ENCODE measurements at places on chromosomes 5 and 9. TPM values are rescaled to one million over a fixed set of nuclear protein-coding genes. Genes with fewer than 3 reads are reported as not detected.
A peak's percentile ranks its signal among the peaks of the same experiment; 100 is the strongest.

- DNase-seq = no peak
Measured at GRCh38 chr9:99387431-99387830, 165.3 kb downstream of the SEC61B start.

GRCh38 chr5:178385496-178385890, 152.9 kb upstream of the PHYKPL start:
- no peak for DNase-seq

IL4 gene
- not detected for total RNA-seq

- DNase-seq = no peak
Measured at GRCh38 chr5:155954701-155955445, 372.1 kb upstream of the SGCD start.

DNA sequence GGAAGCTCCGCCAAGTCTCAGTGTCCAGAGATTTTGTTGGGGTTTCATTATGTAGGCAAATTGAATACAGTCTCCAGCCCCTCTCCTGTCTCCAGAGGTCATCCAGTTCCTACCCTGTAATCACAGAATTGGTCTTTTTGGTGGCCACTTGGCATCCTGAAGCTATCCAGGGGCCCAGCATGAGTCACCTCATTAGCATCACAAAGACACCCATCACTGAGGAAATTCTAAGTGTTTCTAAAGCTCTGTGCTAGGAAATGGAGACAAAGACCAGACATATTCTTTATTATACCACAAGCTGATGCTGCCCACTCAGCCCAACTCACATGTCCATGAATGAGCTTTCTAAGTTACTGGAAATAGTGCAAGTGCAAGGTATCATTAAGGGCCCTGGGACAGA, 229.9 kb downstream of the DOCK8 start:
- no peak for DNase-seq

LCP2 gene
- total RNA-seq = not detected

GRCh38 chr9:4344946-4345345, 45.1 kb upstream of the GLIS3 start:
- no peak for DNase-seq

GRCh38 chr5:56564541-56565282, 250.6 kb upstream of the MAP3K1 start:
- peak; percentile 18 for DNase-seq

ANKRD33B gene
- 0.46 TPM for total RNA-seq

DNA sequence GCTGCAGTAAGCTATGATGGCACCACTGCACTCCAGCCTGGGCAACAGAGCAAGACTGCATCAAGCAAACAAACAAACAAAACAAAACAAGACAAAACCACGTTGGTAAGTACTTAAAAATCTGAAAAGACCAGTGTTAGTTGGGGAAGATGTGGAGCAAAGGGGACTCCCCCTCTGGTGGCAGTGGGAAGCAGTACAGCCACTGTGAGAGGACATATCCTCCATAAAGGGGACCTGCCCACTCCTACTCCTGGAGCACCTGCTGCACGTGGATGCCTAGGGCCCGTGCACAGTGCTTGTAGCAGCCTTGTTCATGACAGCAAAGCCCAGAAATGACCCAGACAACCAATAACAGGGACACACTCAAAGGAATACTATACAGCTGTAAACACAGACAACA, 17.0 kb upstream of the IPPK start:
- no peak for DNase-seq

GRCh38 chr9:127754099-127755060, 19.3 kb upstream of the TOR2A start:
- no peak for DNase-seq

BSPRY gene
- total RNA-seq = not detected

SH3GLB2 gene
- total RNA-seq = 48.2 TPM

GRCh38 chr5:124034083-124034700, 522.2 kb downstream of the CSNK1G3 start:
- DNase-seq = no peak

- DNase-seq = peak; percentile 54
Measured at GRCh38 chr9:75238311-75238976, 150.1 kb downstream of the OSTF1 start.

SEC61B gene
- 109 TPM for total RNA-seq

DNA sequence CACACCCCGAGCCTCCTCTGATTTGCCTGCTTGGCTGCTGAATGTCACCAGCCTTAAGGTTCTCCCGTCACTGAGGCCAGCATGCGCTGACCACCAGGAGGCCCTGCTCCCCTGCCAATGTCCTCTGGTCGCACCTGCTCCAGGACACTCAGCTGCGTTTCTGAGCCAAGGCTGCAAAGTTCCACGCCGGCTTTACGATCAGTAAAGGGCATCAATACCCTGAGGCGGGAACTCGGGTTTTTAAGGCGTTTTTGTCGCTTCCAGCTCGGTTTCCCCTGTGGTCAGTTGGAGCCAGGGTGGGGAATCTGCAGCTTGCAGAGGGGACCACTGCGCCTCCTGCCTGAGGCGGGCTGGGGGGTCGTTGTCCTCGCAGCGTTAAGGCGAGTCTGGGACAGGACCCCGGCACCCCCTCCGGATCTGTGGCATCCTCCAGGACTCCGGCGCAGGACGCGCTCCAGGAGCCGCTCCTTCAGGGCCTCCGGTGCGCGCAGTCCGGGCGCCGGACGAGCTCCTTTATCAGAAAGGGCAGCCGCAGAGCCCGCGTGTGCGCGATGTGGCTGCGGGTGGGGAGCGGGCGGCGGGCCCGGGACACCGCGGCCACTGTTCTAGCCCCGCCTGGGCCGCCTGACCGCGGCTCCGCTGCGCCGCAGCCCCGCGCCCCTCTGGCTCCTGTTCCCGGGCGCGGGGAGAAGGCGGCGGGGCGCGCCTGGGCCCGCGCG, 24.1 kb upstream of the FLT4 start:
- DNase-seq = no peak

GRCh38 chr5:113719549-113719948, 206.1 kb downstream of the YTHDC2 start:
- no peak for DNase-seq

GRCh38 chr9:130640681-130641080, 23.7 kb upstream of the PRDM12 start:
- no peak for DNase-seq

GRCh38 chr9:7205806-7206205, 448.0 kb downstream of the KDM4C start:
- DNase-seq = no peak

SLC2A8 gene
- 10.5 TPM for total RNA-seq

DNA sequence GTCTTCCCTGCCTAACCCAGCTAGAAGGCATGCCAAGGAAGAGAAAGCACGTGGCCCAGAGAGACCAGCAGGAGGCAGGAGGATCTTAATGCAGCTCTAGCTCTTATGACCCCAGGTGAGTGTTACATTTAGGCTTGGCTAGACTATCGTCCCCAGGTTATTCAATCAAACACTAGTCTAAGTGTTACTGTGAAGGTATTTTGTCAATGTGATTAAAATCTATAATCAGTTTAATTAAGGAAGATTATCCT, 483.7 kb downstream of the BNC2 start:
- DNase-seq = no peak

PCDHA8 gene
- not detected for total RNA-seq

- DNase-seq = no peak
Measured at GRCh38 chr9:35781066-35781465, 10.3 kb upstream of the NPR2 start.

GRCh38 chr9:118529210-118529609, 825.0 kb downstream of the TLR4 start:
- peak; percentile 79 for DNase-seq

DNA sequence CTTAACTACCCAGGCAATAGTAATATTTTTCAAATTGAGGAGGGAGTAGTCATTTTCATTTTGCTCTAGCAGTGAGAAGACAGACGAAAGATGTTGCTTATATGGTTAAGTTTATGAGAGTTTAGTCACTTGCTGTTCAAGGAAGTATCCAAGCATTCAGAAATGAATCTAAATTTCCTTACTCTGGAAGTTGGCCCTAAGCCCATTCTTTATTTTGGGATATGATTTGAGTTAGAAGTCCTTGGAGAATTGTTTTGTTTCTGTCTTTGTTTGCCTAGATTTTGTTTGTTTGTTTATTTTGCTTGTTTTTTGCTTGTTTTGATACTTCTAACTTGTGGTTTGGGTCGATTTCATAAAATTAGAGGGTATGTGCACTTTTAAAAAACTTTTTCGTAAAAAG, 146.4 kb upstream of the FGF10 start:
- DNase-seq = no peak

DNA sequence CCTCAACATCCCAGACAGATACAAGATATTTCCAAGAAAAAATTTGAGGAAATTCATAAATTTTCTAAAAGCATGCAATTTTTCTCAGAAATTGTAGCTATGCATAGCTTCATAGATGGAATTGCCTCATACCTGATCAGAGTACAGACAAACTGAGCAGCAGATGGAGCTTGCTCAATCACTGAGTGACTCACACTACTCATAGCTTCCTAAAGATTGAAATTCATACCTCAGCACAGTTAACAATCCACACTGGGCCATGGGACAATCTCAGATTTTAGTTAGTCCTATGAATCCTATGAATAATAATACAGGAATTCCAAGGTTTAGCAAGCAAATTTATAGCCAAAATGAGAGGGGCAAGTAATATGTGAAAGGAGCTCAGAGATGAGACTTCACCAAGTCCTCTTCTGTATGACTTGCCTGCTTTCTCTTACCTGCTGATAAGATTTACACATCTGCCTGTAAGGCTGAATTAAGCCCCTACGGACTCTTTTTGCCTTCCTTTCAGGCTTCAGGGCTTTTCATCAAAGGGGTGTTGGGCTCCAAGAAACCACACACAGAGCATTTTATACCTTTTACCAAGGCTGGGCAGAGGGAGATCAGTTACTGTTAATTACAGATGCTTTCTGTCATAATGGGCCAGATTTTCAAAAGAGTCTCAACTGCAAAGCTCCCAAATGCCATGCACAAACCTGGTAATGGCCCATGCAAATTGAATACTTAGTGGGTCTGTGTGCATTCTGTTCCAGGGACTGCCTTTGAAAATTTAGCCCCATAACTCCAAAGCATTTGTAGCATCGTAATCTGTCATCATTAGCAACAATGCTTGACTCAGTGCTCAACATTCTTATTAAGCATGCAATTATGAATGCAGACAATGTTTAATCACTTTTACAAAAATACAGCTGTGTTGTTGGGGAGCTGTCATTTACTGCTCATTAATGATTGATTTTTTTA, 439.3 kb downstream of the DTWD2 start:
- DNase-seq = peak; percentile 2

MZB1 gene
- not detected for total RNA-seq

- DNase-seq = no peak
Measured at GRCh38 chr5:124812771-124813358, 66.4 kb upstream of the ZNF608 start.

- DNase-seq = no peak
Measured at GRCh38 chr5:136613230-136613629, 247.9 kb upstream of the TRPC7 start.

CBY3 gene
- not detected for total RNA-seq

DNA sequence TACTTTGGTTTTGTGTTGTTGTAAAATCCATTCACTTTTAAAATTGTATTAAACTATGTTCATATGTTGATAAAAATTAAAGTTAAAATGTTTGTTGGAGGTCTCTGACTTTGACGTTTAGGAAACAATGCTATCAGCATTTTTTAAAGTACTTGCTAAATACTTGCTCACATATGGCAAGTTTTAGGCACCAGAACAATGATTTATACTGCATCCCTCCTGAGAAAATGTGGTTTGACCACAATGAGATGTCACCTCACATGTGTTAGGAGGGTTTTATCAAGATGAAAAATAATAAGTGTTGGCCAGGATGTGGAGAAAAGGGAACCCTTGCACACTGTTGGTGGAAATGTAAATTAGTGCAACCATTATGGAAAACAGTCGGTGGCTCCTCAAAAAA, 180.8 kb downstream of the HSD17B3 start:
- no peak for DNase-seq

GRCh38 chr9:28209130-28209529, 635.8 kb upstream of the C9orf72 start:
- DNase-seq = no peak

IFNA21 gene
- not detected for total RNA-seq

- DNase-seq = no peak
Measured at GRCh38 chr5:2715856-2716255, 35.6 kb downstream of the IRX2 start.

IPPK gene
- total RNA-seq = 13.1 TPM

DNA sequence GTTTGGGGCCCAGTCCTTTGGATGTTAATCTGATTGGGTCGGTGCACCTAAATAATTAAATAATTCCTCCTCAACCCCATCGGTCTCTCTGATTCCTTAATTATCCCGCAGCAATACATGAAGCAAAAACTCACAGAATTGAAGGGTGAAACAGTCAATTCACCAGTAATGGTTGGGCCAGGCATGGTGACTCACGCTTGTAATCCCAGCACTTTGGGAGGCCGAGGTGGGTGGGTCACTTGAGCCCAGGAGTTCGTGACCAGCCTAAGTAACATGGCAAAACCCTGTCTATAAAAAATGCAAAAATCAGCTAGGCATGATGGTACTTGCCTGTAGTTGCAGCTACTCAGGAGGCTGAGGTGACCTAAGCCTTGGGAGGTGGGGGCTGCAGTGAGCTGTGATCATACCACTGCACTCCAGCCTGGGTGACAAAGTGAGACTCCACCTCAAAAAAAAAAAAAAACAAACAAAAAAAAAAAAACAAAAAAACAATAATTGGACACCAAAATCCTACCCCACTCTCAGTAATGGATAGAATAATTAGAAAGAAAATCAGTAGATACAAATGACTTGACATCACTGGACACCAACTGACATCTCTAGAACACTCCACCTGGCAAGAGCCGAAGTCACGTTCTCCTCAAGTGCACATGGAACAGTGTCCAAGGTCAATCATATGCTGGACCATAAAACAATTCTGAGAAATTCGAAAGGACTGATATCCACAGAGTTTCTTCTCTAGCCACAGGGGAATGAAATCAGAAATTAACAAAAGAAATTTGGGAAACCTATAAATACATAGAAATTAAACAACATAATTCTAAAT, 5.3 kb downstream of the ABO start:
- DNase-seq = no peak

DNA sequence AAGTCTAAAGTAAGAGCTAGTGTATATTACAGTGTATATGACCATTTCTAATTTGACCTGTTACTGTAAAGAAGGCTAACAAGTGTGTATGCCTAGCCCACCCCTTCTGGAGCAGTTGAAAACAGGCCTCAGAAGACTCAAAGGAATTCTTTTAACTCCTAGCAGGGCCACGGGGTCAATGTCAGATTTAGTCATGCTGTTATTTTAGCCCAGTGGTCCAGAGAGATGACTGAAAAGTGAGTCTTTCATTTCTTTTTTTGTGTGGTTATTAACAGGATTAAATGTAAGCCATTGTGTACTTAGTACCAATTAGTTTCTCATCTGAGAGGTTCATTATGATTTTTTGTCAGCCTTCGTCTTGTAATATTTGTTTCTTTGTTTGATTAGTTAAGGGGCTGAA, 24.4 kb downstream of the ZCCHC7 start:
- DNase-seq = peak; percentile 47

- DNase-seq = peak; percentile 49
Measured at GRCh38 chr5:106755789-106756188, 914.9 kb downstream of the EFNA5 start.

DNA sequence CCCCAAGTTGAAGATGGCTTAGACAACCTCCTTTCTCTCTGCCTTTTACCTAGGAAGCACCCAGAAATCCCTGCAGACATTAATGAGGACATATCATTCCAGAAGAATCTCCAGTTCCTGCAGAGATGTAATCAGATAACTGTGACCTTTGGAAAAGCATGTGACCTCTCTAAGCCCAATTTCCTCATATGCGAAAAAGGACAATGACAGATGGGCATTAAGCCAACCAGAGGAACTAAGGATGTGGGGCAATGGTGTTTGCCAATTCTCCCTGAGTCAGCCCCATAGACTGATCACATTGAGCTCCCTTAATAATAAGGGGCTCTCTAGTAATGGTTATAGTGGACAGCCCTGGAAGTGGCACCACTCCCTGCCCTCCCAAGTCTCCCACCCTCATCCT, 10.1 kb upstream of the FOXI1 start:
- peak; percentile 6 for DNase-seq

Data from LHCN-M2 (cell line).